Retinal pigment epithelial cell (primary cell): ENCODE measurements at places on chromosomes 7 and 10.

GRCh38 chr10:131978366-131978765 lies 3.4 kb downstream of the BNIP3 start:
- no peak for DNase-seq

DNA sequence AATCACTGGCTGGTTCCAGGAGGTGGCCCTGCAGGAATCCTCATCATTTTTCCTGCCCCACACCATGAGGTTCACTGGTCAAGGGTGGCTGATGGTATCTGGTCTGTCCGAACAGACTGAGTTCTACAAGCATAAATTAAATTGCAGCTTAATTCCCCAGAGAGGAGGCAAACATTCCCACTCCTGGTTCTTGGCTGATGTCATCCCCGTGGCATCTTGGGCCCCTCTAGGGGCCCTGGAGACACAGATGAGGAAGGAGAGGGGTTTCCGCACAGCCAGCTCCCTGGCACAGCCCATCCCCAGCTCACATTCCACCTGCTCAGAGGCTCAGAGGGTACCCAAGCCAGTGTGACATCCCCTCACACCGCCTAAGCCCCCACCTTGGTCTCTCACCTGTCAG lies 5.3 kb upstream of the KLRG2 start:
- DNase-seq = no peak

- no peak for DNase-seq
Observed at GRCh38 chr7:135755351-135755753, 6.7 kb upstream of the FAM180A start.

- DNase-seq = no peak
Observed at GRCh38 chr7:43083106-43083505, 29.3 kb upstream of the HECW1 start.

- no peak for DNase-seq
Observed at GRCh38 chr10:130545122-130545521, 408.9 kb downstream of the GLRX3 start.

DNA sequence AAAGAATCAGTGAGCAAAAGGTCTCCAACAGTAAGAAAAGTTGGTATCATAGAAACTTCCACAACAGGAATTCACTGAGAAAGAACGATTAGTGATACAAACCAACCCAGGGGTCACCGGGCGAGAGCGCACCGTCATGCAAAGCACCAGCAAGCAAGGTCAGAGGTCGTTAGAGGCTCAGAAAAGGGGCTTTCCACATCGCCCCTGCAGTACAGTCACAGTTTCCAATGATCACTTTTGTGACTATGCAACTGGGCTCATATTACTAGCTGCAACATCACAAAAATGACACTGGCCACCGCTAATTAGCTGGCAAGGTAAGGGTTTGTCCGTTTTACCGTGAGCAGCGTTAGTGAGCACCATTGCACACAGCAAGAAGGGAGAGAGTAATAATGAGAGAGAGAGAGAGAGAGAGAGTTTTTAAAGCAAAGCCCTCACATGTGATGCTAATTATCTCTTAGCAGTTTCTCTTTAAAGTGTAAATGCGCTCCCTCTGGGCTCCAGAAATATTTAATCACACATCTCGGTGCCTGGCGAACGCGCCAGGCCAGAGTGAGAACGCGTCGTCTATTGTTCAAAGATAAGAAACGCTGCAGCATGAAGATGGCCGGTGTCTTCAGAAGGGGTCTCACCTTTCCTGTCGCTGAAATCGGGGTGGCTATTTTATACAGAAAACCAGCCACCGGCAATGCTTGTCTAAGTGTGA lies 237.5 kb downstream of the DNAJB6 start:
- DNase-seq = no peak

DNA sequence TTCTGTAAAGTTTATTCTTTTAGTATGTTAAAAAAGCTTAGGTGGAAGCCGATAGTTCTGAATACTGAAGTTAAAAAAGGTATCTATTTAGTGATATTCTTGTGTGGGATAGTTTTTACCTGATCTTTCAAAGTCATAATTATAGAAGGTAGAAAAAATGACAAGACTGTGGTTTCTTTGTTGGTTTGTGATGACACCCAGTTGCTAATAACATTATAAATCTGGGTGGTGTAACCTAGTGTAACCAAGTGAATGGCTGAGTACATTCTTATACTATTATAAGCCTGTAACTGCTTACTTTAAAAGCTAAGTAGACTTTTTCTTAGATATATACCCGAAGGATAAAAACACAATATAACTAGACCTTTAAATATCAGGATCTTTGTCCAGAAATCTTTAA lies 2.3 kb downstream of the CDK13 start:
- DNase-seq = no peak
